ENCODE measurements at places on chromosomes 4 and X.

DNA sequence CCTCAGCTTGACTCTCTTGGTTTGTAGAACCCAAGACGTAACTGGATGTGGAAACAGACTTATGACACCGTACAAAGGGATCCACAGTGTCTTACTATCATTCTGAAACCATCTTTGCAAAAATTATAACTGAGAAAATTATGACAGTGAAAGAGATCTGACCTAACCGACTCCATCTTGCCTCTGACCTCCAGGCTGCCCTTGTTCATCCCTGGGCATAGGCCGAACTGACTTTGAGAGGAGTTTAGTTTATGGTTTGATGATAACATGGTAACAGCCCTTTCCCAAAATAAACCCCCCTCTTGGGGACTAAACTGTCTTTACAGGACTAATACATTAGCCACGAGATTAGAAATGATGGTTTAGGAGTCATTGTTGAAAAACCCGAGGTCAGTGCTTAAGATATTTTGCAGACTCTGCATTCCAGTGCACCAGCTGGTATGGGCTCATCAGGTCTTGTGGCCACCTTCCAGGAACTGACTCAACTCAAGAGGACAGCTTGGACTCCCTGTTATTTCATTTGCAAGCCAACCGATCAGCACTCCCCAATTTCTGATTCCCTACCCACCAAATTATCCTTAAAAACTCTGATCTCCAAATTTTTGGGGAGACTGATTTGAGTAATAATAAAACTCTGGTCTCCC lies 49.6 kb downstream of the CASP3 start:
- DNase-seq, result no peak

- DNase-seq, result no peak
Observed at GRCh38 chrX:2828344-2828958, at the start of gene GYG2. Gene GYG2, plus strand, starts transcription at chrX:2828930. Its CDS starts 1,259 bp downstream, at chrX:2830189.

- no peak for DNase-seq
Observed at GRCh38 chrX:29299684-29300083, 712.4 kb downstream of the IL1RAPL1 start.

DNA sequence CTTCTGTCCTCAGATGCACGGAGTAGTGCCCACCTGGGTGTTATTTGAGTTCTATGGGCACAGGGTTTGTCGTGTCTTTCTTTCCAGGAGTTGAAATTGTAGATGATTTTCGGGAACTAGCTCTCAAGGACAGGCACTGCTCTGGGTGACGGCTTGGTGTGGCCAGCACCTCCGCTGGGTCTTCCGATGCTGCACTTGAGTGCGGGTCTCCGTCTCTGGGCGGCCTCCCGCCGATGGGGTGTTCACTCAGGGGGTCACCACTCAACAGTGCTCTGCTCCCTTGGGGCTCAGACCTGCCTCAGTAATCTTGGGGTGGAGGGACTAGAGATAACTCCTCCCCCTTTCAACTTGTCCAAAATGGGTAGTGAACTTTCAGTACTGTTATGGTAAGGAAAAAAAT lies 2.5 kb downstream of the ZFP92 start:
- no peak for DNase-seq

DNA sequence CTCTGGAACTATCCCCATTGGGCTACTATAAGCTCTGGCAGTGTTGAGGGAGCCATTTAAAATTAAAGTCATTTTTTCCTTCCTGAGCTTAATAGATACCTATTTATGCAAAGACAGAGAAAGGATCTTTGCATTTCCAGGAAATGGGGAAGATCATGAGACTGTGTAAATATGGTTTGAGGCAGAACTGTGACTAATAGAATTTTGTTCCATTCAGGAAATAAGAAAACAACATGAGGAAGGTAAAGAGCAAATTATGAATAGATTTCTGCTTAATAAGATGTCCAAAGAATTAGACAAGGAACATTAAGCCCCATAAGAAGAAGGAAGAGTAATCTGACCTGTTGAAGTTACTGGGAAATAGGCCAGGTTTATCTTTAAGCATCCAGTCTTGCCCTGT lies 17.8 kb upstream of the TBC1D19 start:
- DNase-seq, result no peak

Data from DMS79 treated with DMSO at 0.1 percent for 48 hours (cell line).